ENCODE measurements at places on chromosomes 7 and 10. TPM values are rescaled to one million over a fixed set of nuclear protein-coding genes. Genes with fewer than 3 reads are reported as not detected.

The FZD8 gene
- 1.6 TPM for polyA plus RNA-seq

The OPALIN gene
- polyA plus RNA-seq, result not detected

The MXI1 gene
- polyA plus RNA-seq, result 21.8 TPM

The CYP26C1 gene
- not detected for polyA plus RNA-seq

The CALY gene
- polyA plus RNA-seq, result 1.1 TPM

The SEC31B gene
- 18.6 TPM for polyA plus RNA-seq

The POLR2J2 gene
- polyA plus RNA-seq, result 1.8 TPM

The NEUROD6 gene
- 0.34 TPM for polyA plus RNA-seq

The TMEM213 gene
- polyA plus RNA-seq, result not detected

The ARL4A gene
- 123 TPM for polyA plus RNA-seq

The ATP6V1F gene
- 145 TPM for polyA plus RNA-seq

The ABCB8 gene
- polyA plus RNA-seq, result 15.4 TPM

The STAMBPL1 gene
- 2.9 TPM for polyA plus RNA-seq

The CCT6A gene
- polyA plus RNA-seq, result 73.6 TPM

- DNase-seq, result no peak
- H3K27ac ChIP-seq, result peak overlapping the region; percentile 3
- no peaks in the 10 kb centered on the region for H3K4me1 ChIP-seq
- H3K4me3 ChIP-seq, result no peak overlapping the region
Observed at GRCh38 chr7:75889223-75889825, 10.5 kb downstream of the RHBDD2 start.

DNA sequence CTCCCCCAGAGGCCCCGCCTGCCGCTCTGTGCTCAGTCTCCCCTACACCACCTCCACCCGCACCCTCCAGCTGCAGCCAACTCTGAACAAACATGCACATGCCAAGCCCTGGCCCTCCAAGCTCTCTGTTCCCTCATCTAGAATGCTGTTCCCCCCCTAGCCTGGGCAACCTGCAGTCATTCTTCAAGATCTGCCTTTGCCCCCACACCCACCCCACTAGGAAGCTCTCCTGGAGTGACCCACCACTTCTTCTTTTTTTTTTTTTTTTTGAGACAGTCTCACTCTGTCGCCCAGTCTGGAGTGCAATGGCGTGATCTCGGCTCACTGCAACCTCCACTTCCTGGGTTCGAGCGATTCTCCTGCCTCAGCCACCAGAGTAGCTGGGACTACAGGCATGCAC lies 13.7 kb downstream of the MYL10 start:
- H3K27me3 ChIP-seq, result no peaks in the 10 kb centered on the region
- DNase-seq, result no peak
- H3K36me3 ChIP-seq, result no peaks in the 10 kb centered on the region
- no peaks in the 10 kb centered on the region for H3K4me1 ChIP-seq
- no peak overlapping the region for H3K4me3 ChIP-seq

DNA sequence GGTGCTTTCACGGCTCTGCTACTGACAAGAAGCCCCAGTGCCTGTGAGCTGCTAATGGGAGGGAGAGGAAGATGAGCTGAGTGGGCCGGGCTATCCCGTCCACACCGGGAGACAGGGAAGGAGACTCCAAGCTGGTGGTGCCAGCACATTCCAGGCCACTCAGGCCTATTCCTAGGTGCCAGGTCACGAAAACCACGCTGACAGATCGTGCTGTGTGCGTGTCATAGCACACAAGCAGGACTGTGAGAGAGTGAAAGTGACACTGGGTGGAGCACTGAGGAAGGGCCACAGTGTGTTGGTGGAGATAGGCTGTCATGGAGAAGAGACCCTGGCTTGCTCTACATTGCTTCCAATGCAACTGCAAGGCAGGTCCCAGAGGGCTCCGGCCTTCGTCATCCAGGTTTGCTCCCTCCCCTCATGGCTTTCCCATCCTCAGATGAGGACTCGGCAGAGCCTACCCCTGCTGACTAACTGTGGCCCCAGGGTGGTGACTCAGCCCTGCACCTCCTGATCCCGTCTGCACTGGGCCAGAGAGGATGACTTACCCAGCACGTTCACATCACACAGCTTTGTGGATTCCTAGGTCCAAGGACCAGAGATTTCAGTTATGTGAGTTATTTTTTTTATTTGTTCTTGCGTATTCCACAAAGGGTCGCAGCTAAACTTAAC lies 167.3 kb downstream of the EGFR start:
- peaks cover 59% of the 10 kb centered on the region for H3K36me3 ChIP-seq
- peak overlapping the region; percentile 24 for H3K27ac ChIP-seq
- peaks cover 5% of the 10 kb centered on the region for H3K4me1 ChIP-seq
- no peaks in the 10 kb centered on the region for H3K27me3 ChIP-seq

DNA sequence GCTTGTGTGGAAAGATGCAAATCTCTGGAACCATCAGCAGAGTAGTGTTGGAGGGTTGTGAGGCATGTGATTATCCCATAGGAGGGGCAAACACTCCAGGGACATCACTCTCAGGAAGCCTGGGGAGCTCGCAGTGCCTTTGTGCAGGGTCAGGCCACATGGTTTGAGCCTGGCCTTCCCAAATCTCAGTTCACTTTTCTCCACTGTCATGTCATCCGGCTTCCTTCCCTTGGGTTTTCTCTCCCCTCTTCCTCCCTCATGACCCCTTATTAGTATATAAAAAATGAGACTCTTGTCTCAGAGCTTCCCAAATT lies 20.4 kb downstream of the TSPAN14 start:
- H3K27me3 ChIP-seq, result no peaks in the 10 kb centered on the region
- no peak overlapping the region for H3K4me3 ChIP-seq
- no peak for DNase-seq
- H3K27ac ChIP-seq, result no peak overlapping the region

DNA sequence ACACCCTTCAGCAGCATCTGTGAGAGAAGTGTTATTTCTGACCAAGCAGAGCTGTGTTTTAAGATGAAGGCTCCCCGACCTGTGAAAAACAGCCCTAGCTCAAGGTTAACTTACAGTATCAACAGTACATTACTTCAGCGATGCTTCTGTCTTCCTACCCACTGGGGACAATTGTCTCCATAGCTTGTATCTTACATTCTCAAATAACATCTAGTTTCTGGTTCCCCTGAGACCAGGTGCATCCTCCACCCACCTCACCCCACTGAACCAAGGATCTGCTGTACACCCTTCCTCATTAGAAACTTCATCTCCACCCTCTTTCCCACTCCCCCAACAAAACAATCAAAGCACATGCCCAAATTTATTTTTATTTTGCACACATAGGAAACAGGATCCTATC lies 102.0 kb downstream of the VOPP1 start:
- no peak for DNase-seq
- peaks cover 5% of the 10 kb centered on the region for H3K36me3 ChIP-seq
- H3K4me3 ChIP-seq, result no peak overlapping the region
- peak overlapping the region; percentile 48 for H3K27ac ChIP-seq
- no peaks in the 10 kb centered on the region for H3K27me3 ChIP-seq

GRCh38 chr10:79295563-79295962 lies 51.7 kb upstream of the PPIF start:
- no peak for DNase-seq
- H3K27me3 ChIP-seq, result no peaks in the 10 kb centered on the region
- no peak overlapping the region for H3K4me3 ChIP-seq
- H3K36me3 ChIP-seq, result peaks cover 2% of the 10 kb centered on the region
- no peak overlapping the region for H3K27ac ChIP-seq
- no peaks in the 10 kb centered on the region for H3K4me1 ChIP-seq

- no peak overlapping the region for H3K4me3 ChIP-seq
- no peaks in the 10 kb centered on the region for H3K4me1 ChIP-seq
- peak; percentile 20 for DNase-seq
- no peak overlapping the region for H3K27ac ChIP-seq
- H3K27me3 ChIP-seq, result no peaks in the 10 kb centered on the region
Observed at GRCh38 chr10:24201503-24202180, 7.3 kb upstream of the KIAA1217 start.

- no peak for DNase-seq
- H3K4me3 ChIP-seq, result no peak overlapping the region
- H3K36me3 ChIP-seq, result no peaks in the 10 kb centered on the region
- H3K27ac ChIP-seq, result no peak overlapping the region
Observed at GRCh38 chr10:125925262-125925834, 29.0 kb downstream of the FANK1 start.

DNA sequence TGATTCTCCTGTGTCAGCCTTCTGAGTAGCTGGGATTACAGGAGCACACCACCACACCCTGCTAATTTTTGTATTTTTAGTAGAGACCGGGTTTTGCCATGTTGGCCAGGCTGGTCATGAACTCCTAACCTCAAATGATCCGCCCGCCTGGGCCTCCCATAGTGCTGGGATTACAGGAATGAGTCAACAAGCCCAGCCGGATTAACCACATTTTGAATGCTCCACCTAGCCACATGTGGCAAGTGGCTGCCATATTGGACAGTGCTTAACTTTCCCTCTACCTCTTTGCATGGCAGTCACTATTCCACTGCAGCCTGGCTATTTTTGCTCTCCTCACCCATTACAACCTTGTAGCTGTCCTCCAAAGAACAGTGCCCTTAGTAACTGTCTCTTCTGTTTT lies 160.1 kb downstream of the GATA3 start:
- no peaks in the 10 kb centered on the region for H3K27me3 ChIP-seq
- DNase-seq, result no peak
- no peak overlapping the region for H3K4me3 ChIP-seq

- no peak for DNase-seq
- no peaks in the 10 kb centered on the region for H3K36me3 ChIP-seq
- H3K4me1 ChIP-seq, result no peaks in the 10 kb centered on the region
- H3K27me3 ChIP-seq, result no peaks in the 10 kb centered on the region
- H3K4me3 ChIP-seq, result no peak overlapping the region
Observed at GRCh38 chr7:79984210-79984609, 150.4 kb upstream of the GNAI1 start.

GRCh38 chr10:3828404-3829155 lies 43.6 kb upstream of the KLF6 start:
- H3K4me1 ChIP-seq, result peaks cover 7% of the 10 kb centered on the region
- peak overlapping the region; percentile 10 for H3K27ac ChIP-seq
- peak overlapping the region; percentile 7 for H3K4me3 ChIP-seq
- H3K27me3 ChIP-seq, result no peaks in the 10 kb centered on the region

DNA sequence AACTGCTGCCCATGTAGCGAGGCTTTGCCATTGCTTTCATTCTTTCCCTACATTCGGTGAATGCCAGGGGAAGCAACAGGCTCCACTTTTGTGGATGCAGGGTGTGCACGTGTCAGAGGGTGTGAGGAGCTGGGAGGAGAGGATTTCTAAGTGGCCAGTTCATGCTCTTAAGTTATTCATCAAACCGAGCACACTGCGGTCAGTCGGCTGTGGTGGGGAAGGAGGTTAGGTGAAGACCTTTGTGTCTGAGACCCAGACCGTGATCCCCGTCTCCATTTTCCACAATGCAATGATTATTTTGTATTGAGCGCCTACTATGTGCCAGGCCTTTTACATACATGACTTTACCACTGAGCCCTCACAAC lies 438.6 kb upstream of the GALNT17 start:
- peak overlapping the region; percentile 64 for H3K27ac ChIP-seq
- peak overlapping the region; percentile 87 for H3K4me3 ChIP-seq
- H3K27me3 ChIP-seq, result no peaks in the 10 kb centered on the region

- H3K36me3 ChIP-seq, result peaks cover 2% of the 10 kb centered on the region
- no peaks in the 10 kb centered on the region for H3K27me3 ChIP-seq
- H3K4me3 ChIP-seq, result no peak overlapping the region
- no peak for DNase-seq
- no peaks in the 10 kb centered on the region for H3K4me1 ChIP-seq
Observed at GRCh38 chr10:92298487-92298886, 7.5 kb downstream of the MARCHF5 start.

- no peaks in the 10 kb centered on the region for H3K4me1 ChIP-seq
- H3K27ac ChIP-seq, result no peak overlapping the region
- DNase-seq, result no peak
- H3K27me3 ChIP-seq, result no peaks in the 10 kb centered on the region
- H3K36me3 ChIP-seq, result no peaks in the 10 kb centered on the region
Observed at GRCh38 chr7:21497072-21497471, 45.8 kb upstream of the DNAH11 start.

All from small intestine (tissue), 16 donors.